ENCODE measurements at places on chromosomes 7 and 10.

DNA sequence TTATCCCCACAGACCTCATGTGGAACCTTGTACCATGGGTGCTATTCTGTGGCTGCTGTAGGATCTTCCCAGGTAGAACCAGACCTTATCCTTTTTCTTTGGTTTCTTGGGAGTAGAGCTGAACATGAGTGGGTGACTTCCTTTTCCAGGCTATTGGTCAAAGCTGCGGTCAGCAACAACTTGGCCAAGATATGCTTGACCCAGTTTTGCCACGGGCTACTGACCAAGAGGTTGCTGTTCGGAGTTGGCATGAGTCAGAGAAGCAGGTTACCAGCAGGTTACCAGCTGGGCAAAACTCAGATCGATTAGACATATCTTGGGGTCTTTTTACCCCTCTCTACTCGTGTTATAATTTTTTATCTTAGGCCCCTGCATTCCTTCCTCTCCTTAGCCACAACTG is 36.7 kb upstream of the HDAC9 start:
- DNase-seq = no peak

- no peak for DNase-seq
These were observed 31.0 kb downstream of the TES start for GRCh38 chr7:116241291-116241690.

GRCh38 chr10:14481752-14482151 is 151.0 kb upstream of the FRMD4A start:
- DNase-seq = no peak

DNA sequence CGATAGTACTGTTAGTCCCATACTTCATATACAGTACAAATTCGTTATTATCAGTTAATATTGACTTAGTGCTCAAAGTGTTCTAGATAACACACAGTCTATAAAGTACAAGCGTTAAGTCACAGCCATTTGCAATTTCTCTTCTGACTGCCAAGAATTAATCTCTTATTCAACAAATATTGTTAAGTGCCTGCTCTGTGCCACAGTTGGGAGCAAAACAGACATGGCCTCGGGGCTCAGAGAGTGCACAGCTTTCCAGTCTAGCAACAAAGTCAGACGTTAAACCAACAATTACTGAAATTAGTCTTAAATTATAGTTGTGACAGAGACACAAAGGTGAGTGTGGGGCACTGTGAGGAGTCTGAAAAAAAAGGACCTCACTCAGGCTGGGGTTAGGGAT is 113.0 kb upstream of the DPP6 start:
- no peak for DNase-seq

GRCh38 chr7:45268013-45268412 is 110.4 kb downstream of the RAMP3 start:
- DNase-seq = no peak

- no peak for DNase-seq
These were observed 69.0 kb upstream of the LRRC17 start for GRCh38 chr7:102843850-102844249.

- DNase-seq = no peak
These were observed 208.1 kb upstream of the TCF7L2 start for GRCh38 chr10:112741830-112742402.

DNA sequence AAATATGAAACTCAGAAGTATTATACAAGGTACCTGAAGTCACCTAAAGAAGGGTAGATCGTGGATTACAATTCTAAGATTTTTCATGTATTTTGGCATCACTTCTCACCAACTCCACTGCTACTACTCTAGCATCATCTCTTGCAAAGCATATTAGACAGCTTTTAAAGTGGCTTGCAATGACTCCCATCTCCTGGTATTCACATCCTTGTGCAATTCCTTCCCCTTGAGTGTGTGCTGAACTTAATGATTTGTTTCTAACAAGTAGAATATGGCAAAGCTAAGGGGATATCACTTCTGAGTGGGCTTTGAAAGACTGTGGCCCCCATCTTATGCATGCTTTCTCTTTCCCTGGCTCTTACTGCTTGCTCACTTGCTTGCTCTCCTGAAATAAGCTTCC is 280.2 kb downstream of the SNX13 start:
- no peak for DNase-seq

DNA sequence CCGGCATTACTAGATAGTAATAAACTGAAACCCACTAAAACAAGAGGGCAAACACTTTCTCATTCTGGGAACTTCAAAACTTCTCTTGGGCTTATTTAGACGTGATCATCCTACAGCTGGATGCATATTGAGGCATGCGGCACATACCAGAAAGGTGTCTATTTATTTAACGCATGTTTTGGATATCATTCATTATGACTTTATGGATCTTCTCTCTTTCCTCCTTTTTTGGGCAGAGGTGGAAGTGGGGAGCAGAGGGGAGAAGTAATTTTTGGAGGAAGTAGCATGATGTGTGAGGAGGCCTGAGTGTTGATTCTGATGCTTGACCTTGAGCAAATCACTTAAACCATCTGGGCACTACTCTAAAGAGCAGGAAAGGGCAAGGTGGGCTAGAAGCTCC is 270.6 kb downstream of the TRIL start:
- no peak for DNase-seq

DNA sequence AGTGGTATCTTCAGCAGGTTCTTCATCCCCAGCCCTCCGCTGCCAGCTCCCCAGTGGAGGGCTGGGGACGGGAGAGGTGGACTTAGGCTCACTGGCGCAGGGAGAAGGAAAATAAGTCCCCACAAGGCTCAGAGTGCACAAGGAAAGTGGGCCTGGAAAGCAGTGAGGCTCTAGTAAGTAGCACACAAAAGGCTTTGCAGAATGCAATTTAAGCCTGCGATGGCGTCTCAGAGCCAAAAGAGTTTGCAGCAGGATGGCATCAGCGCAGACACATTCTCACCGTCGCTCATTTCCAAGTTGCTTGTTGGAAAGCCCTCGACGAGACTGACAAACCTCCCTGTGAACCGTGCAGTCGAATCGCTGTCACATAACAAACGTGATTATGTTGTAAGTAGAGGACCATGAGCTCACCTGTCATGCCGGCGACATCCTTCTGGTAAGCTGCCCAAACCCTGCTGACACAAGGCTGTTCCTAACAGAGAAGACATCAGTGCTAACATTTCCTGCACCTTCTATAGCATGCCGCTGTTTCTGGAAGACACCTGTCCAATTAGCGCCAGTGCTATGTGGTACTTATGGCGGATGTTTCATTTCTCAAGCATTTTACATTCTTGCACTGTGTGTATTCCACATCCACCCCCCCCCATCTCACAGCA is 98.3 kb upstream of the NPVF start:
- DNase-seq = no peak

- no peak for DNase-seq
These were observed 7.8 kb downstream of the PTF1A start for GRCh38 chr10:23199768-23200511.

GRCh38 chr10:43258211-43258561 is 8.7 kb downstream of the RASGEF1A start:
- DNase-seq = no peak

DNA sequence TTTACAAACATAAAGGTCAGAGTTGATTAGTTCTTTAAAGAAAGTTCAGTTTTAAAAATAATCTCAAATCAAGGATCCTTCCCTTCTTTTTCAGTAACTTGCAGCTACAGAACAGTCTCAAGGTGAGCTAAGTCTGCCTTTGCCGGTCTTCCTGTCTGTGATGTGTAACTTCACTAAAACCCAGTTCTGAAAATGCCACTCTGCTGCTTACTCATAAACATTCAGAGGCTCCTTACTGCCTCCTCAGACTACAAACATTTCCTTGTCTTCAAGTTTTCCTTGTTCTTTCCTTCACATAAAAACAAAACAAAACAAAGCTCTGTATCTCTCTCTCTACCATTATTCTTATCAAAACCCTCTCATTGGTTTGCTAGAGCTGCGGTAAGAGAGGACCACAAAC is 128.7 kb downstream of the ETV1 start:
- DNase-seq = no peak

GRCh38 chr10:63712717-63713115 is 191.5 kb downstream of the REEP3 start:
- DNase-seq = no peak

DNA sequence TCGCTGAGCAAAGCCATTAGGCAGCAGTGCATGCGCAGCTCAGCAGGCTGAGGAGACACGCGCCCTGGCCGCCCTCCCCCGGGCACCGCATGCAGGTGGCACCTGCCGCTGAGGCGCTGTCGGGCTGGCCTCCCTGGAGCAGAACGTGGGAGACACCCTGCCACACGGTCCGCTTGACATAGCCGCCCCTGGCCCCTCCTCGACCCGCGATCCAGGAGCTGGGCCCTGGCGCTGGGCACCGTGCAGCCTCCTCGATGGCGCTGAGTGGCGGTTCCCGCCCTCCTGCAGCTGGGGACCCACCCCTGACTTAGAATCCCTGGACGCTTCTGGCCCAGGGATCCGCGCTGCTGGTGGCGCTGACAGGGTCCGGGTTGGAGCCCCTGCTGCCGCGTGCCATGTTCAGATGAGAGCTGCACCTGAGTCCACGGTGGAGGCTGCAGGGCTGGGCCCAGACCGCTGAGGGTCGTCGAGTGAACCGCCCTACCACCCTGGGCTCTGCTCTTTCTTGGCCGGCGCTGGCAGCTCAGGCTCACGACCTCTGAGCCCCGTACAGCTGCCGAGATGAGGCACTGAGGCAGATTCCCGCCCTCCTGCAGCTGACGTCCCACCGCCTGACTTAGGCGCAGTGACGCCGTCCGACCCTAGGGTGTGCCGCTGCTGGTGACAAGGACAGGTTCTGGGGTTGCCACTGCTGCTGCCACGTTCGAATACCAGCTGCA is 116.8 kb downstream of the OR13A1 start:
- no peak for DNase-seq

DNA sequence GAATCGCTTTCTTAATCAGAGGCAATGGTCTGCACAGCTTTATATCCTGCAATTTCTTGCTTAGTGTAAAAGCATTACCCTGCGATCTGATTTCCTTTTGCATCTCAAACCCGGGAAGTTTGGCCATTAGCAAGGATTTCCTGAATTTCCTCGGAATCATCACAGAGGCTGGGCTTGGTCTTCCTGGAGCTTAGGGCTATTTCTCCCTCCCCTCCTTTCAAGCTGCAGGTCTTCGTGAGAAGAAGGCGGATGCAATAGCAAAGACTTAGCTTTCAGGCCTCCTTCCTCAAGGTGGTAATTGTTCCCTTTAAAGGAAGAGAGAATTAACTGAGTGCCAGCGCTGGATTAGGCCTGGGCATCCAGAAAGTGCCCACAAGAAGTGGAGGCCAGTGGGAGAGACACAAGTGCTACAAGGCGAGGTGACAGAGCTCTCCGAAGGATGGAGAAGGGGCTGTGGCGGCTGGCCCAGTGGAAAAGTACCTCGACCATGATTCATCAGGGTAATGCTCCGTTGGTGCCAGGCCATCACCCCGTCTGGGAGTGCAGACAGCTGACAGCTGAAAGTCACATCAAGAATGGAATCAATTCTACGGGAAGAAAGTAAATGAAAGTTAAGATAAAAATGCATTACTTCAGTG is 4.0 kb upstream of the ARMS2 start:
- DNase-seq = no peak

DNA sequence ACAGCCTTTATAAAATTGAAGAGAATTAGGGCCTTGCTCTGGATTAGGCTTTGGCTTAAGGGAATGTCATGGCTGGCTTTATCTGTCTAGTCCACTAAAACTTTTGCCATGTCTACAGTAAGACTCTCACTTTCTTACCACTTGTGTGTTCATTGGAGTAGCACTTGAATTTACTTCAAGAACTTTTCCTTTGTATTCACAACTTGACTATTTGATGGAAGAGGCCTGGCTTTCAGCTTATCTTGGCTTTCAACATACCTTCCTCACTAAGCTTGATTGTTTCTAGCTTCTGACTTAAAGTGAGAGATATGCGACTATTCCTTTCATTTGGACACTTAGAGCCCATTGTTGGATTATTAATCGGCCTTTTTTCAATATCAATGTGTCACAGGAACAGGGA is 96.1 kb downstream of the TPST1 start:
- no peak for DNase-seq

- DNase-seq = no peak
These were observed at the start of gene SLC29A4 for GRCh38 chr7:5282543-5283316. Gene SLC29A4, plus strand, starts transcription at chr7:5282943. Its CDS starts 4,874 bp downstream, at chr7:5287817.

GRCh38 chr10:75672842-75673241 is 241.4 kb downstream of the LRMDA start:
- DNase-seq = no peak

- DNase-seq = no peak
These were observed 26.1 kb downstream of the CREB3L2 start for GRCh38 chr7:137975768-137976167.

GRCh38 chr10:634256-634655 is 55.2 kb downstream of the DIP2C start:
- DNase-seq = no peak

- DNase-seq = no peak
These were observed 133.9 kb downstream of the DKK1 start for GRCh38 chr10:52447931-52448353.

DNA sequence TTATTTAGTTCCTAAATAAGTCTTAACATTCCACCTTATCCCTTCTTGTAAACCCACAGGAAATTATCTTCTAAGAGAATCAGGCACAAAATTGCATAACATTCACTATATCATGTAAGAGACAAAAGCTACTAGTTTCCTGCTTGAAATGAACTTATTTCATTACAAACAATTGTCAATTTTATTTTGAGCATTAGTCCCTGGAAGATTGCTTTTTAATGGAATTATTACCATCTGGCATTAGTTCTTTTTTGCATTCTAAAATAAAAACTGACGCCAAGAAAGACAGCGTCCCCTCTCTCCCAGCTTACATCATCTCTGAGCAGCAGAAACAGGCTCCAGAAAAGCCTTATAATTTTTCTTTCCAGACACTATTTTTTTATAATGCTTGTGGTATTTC is 121.8 kb downstream of the NOC3L start:
- DNase-seq = no peak

DNA sequence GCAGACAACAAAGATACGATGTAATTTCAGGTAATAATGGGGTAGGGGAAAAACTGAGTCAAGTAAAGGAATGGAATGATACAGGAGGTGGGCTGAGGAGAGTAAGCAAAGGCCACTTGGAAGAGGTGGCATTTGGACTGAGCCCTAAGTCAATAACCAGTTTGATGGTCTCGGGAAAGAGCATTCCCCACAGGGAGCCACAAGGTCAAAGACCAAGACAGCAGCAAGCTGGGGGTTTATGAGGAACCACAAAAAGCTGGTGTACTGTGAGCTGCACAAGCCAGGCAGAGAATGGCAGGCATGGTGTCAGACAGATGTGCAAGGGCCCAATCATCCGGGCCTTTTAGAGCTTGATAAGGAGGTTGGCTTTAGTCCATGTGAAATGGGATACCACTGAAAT is 98.7 kb downstream of the NOC3L start:
- no peak for DNase-seq

- no peak for DNase-seq
These were observed 129.0 kb downstream of the HIBADH start for GRCh38 chr7:27533652-27534081.

GRCh38 chr10:119769886-119770285 is 44.0 kb downstream of the INPP5F start:
- DNase-seq = no peak

DNA sequence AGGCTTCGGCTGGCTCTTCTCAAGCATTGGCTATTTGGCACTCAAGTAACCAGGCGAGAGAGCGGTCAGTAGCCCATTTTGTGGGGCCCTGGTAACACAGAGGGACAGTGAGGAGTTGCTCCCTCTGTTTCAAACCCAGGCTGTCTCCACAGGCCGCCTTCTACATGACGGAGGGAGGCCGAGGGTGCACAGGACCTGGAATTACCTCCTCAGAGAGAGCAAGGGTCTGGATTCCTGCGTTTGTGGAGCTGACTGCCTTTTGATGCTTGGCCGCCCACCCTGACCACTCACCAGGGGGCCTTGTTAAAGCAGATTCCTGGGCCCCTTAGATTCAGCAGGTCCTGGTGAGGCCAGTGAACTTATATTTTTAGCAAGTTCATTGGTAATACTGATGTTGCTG is 12.3 kb downstream of the UPP1 start:
- DNase-seq = no peak

All from CD4-positive, alpha-beta memory T cell (primary cell).